Inflammatory macrophage (primary cell): ENCODE measurements at places on chromosomes 3 and 15.

GRCh38 chr3:72960812-72961518 is 35.6 kb upstream of the PPP4R2 start:
- DNase-seq = peak; percentile 32

- DNase-seq = no peak
These were observed 50.3 kb upstream of the PLSCR5 start for GRCh38 chr3:146655333-146655996.

DNA sequence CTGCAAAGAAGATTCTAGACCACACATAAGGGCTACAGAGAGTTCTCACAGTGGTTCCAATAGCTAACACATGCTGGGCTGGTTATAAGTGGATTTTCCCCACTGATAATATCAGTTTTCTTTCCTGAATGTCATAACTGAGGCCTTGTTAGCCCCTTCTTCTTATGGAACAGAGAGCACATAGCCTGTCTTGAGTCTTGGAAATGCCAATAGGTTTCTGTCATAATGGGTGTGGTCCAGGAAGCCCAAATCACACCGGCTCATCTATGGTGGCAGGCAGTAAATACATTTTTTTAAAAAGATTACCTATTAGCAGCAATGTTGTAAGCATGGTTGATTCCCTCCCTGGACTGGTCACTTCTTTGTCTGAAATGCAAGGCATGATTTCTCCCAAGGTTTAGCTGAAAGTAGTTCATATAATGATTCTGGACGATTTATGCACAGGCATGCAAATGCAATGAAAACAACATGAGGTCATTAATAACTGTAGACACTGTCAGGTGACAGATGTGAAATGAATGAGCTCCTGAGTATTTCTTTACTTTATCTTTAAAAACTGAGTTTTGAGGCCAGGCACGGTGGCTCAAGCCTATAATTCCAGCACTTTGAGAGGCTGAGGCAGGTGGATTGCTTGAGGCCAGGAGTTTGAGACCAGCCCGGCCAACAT is 67.2 kb upstream of the ATP2C1 start:
- no peak for DNase-seq

DNA sequence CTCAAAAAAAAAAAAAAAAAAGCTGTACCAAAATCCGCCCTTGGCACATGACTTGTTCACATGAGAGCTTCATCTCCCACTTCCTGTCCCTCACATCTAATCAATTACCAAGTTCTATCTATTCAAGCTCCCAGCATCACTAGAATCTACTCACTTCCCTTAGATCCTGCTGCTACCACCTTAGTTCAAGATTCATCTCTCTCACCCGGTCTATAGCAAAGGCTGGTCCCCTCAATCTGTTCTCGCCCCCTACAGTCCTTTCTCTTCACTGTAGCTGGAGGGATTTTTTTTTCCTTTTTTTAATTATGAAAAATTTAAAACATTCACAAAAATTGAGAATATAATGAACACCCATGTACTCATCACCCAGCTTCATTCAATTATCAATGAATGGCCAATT is 16.7 kb upstream of the GPR160 start:
- DNase-seq = no peak

GRCh38 chr3:36988356-36988755 is 4.6 kb downstream of the EPM2AIP1 start:
- DNase-seq = no peak

DNA sequence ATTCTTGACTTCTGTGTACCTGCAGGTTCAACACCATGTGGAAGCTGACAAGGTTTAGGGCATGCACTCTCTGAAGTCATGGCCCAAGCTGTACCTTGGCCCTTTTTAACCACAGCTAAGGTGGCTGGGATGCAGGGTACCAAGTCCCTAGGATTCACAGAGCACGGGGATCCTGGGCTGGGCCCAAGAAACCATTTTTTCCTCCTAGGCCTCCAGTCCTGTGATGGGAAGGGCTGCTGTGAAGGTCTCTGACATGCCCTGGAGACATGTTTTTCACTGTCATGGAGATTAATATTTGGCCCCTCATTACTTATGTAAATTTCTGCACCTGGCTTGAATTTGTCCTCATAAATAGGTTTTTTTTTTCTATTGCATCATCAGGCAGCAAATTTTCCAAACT is 937.5 kb upstream of the ROBO1 start:
- DNase-seq = no peak

DNA sequence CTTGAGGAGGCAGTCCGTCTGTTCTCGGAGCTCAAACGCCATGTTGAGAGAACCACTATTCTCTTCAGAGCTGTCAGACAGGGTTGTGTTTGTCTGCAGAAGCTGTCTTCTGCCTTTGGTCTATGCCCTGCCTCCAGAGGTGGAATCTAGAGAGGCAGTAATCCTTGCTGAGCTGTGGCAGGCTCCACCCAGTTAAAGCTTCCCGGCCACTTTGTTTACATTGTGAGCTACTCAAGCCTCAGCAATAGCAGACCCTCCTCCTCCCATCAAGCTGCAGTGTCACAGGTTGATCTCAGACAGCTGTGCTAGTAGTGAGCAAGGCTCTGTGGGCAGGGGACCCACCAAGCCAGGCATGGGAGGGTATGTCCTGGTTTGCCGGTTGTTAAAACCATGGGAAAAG is 8.9 kb downstream of the OR5AC2 start:
- no peak for DNase-seq

GRCh38 chr3:173988909-173989308 is 591.4 kb downstream of the NLGN1 start:
- DNase-seq = no peak

DNA sequence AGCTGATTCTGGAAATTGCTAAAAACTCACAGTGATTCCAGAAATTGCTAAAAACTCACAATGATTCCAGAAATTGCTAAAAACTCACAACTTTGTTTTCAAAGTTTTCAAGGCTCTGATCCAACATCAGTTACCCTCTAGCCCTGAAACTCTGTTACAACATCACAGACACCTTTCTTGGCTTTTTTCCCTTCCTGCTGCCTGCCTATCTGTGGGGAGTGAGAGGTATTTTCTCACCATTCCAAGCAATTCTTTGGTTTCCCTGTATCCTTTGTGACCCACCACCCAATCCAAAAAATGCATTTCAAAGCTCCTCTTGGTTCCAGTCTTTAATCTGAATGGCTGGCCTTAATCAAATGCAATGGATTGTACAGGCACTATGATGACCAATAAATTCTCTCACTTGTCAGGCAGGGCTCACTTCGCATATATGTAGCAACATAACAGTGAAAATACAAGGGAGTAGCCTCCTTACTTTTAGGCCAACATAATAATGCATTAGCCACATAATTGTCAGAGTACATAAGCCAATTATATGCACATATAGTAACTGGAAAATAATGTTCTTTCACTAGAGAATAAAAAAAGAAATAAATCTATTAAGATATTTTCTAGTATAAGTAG is 1139.0 kb downstream of the ROBO2 start:
- no peak for DNase-seq

DNA sequence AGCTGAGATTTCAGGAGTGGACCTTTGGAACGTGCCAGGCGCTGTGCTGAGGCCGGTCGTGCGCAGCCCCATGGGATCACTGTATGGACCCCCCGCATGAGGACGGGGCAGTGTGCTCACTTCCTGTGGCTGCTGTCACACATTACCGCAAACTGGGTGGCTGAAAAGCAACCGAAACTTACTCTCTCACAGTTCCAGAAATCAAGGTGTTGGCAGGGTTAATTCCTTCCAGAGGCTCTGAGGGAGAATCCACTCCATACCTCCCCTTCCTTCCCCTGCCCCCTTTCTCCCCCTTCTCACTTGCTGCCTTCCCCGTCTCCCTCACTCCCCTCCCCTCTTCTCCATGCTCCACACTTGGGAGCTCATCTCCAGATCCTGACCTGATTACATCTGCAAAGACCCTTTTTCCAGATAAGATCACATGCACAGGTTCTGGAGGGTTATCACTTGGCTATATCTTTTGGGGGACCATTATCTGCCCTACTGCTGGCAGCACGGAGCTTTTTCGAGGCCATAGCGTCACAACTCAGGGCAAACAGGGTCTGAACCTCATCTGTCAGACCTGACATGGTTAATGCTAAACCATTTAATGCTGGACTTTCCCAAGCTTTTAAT is 41.2 kb downstream of the KLF13 start:
- no peak for DNase-seq

GRCh38 chr15:66834881-66835878 is 133.1 kb downstream of the SMAD6 start:
- peak; percentile 97 for DNase-seq

- DNase-seq = no peak
These were observed 57.6 kb downstream of the CD86 start for GRCh38 chr3:122112754-122113153.

DNA sequence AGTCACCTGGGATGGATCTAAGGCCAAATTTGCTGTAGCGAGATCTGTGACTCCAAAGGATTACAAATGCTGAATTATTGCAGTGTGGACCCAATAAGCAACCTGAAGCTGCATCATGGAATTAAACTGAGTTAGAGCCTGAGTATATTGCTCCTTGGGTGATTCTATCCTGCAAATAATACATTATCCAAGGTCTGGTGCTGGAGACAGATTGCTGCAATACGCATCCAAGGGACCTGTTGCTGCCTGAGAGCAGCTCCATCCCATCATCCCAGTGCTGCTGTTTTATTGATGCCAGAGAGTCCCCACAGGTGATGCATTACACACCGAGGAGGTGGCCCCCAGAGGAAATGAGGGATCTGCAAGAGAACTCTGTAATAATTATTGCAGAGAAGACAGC is 31.6 kb upstream of the PCSK6 start:
- DNase-seq = no peak

DNA sequence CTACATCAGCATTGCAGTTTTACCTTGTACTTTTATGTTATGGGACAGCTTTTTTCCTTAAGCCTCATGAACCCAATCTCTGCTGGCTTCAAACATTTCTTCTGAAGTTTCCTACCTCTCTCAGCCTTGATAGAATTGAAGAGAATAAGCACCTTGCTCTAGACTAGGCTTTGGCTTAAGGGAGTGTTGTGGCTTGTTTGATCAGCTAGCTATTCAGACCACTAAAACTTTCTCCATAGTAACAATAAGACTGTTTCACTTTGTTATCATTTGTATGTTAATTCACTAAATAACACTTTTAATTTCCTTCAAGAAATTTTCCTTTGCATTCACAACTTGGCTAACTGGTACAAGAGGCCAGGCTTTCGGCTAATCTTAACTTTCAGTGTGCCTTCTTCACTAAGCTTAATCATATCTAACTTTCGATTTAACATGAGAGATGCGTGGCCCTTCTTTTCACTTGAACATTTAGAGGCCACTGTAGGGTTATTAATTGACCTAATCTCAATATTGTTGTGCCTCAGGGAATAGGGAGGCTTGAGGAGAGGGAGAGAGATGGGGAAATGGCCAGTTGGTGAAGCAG is 8.1 kb upstream of the TIGIT start:
- DNase-seq = no peak

DNA sequence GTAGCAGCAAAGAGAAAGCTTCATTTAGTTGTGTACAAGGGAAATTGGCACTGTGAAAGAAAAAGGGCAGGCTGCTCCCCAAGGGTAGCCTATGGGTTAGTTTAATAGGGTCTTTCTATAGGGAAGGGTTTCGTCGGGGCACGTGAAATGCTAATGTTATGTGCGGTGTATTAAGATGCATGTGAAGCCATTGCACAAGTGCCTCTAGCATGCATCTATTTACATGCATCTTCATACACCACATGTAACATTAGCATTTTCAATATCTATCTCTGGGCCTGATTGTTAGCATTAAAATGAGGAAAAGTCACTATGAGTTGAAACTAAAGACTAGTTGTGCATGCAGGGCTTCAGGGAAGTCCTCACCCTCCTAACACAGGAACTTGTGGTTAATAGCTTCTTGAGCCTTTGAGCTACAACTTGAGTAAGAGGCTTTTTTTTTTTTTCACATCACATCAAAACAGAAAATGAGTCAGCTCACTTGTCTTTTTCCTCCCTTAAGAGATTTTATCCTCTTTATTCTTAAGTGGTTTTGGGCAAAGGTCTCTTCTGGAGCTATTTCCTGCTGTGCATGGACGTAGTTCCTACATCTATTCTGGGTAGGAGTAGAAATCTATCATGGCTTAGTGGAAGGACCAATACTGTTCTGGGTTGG is 613.4 kb downstream of the ZPLD1 start:
- peak; percentile 68 for DNase-seq

- DNase-seq = no peak
These were observed 24.1 kb downstream of the PLCL2 start for GRCh38 chr3:16908896-16909295.

- no peak for DNase-seq
These were observed 65.5 kb downstream of the SSUH2 start for GRCh38 chr3:8579096-8579495.

GRCh38 chr15:68213991-68214837 is 9.1 kb upstream of the CALML4 start:
- DNase-seq = no peak
